Glomerular endothelial cell (primary cell): ENCODE measurements at places on chromosomes 12 and 14. TPM values are rescaled to one million over a fixed set of nuclear protein-coding genes. Genes with fewer than 3 reads are reported as not detected.

GRCh38 chr12:131441060-131441396 is 269.9 kb upstream of the SFSWAP start:
- DNase-seq = no peak

- DNase-seq = no peak
Measured at GRCh38 chr12:7512553-7512952, 9.0 kb upstream of the CD163 start.

DNA sequence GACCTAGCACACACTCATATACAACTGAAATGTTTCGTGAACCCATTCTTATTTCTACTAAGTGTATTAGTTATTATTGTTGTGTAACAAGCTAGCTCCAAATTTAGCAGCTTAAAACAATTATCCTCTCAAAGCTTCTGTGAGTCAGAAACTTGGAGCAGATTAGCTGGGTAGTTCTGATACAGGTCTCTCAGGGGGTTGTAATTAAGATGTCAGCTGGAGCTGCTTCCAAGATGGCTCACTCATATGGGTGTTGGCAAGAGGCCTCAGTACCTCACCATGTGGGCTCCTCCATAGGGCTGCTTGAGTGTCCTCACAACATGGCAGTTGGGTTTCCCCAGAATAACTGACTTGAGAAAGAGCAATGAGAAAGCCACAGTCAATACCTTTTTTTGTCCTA is 9.8 kb downstream of the GPR135 start:
- no peak for DNase-seq

DNA sequence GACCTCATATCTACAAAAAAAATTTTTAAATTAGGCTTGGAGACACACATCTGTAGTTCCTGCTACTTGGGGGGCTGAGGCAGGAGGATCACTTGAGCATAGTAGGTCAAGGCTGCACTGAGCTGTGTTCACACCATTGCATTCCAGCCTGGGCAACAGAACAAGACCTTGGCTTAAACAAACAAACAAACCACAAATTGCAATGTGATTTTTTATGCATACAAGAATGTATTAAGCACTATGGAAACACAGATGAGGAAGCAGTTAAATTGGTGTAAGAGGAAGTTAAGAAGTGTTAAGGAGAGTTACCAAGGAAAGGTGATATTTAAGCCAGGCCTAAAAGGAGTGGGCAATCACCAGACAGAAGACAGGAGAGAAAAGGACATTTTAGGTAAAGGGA is 83.6 kb upstream of the HECTD1 start:
- DNase-seq = no peak

DNA sequence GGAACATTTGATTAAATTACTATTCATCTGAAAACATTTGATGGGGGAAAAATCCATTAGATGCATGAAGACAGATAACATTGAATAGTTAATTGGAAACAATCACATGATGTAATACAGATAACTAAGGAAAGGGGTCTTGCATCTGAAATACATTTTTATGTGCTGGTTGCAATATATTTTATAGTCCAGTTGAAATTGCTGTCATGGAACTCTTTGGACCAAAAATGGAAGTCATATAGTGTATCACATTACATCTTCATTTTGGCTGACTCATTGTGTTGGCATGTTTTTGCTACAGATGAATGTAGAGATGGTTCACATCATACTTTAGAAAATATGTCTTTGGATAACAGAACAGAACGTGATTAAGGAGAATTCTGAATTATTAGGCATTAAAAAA is 43.0 kb upstream of the GNPNAT1 start:
- no peak for DNase-seq

GRCh38 chr12:72491426-72491825 is 219.3 kb downstream of the TRHDE start:
- no peak for DNase-seq

DNA sequence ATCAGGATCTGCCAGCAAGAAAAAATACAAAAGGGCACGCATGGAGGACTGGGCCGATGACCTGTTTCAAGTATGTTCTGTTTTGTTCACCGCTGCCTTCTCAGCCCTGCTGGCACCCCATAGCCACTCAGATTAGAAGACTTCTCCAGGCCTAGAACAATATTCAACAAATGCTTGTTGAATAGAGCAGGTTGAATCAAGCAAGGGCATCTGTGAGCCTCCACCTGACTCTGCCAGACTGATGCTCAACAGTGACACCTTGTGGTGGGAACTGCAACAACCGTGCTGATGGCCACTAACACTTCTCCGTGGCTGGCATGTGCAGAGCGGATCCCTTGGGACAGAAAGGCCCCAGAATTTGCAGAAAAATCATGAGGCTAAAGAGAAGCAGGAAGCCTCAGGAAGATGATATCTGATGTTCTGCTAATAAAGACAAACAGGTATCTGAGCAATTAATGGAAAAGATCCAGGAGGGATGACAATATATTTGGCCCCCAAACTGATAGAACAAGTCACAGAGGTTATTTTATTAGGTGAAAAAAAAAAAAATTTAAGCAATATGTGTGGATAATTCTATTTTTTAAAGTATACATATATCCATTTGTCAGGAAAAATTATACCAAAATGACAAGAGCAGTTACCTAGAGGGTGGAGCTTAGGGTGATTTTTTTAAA is 114.3 kb downstream of the KSR2 start:
- DNase-seq = peak; percentile 31

- no peak for DNase-seq
Measured at GRCh38 chr14:22892488-22892887, 9.5 kb downstream of the REM2 start.

DNA sequence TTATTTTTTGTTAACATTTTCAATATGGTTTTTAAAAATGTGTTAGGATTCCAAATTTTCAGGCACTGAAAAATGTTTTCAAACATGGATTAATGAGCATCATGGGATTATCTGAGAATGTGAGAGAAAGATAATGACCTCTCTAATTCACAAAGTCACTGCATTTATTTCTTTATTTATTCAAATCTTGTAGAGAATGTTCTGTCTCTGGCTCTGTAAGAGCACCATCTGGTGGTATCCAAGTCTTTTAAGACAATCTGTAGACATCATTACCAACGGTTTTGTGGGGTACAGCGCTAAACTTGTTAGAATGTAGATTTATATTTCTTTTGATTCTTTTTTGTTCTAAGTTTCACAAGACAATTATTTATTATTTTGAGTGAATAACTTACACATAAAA is 956.0 kb upstream of the NOVA1 start:
- DNase-seq = peak; percentile 4

- no peak for DNase-seq
Measured at GRCh38 chr12:103105971-103106597, 148.6 kb downstream of the ASCL1 start.

TRPV4 gene
- total RNA-seq = 5.9 and 7.1 TPM in 2 replicates

SYT1 gene
- total RNA-seq = 9.6 and 13.2 TPM in 2 replicates

PRH2 gene
- not detected in 2 replicates for total RNA-seq

TCL1B gene
- total RNA-seq = not detected in 2 replicates

SNX6 gene
- 161 and 256 TPM in 2 replicates for total RNA-seq

TAS2R46 gene
- 1.6 TPM in 1 of 2 replicates, not detected in the other for total RNA-seq

TBX3 gene
- total RNA-seq = 6.8 and 6.9 TPM in 2 replicates
